ENCODE measurements at places on chromosomes 12 and 14.

- no peak for DNase-seq
Measured at GRCh38 chr12:121812921-121813896, 9.4 kb downstream of the SETD1B start.

GRCh38 chr12:130644146-130644545, 72.0 kb downstream of the RIMBP2 start:
- no peak for DNase-seq

DNA sequence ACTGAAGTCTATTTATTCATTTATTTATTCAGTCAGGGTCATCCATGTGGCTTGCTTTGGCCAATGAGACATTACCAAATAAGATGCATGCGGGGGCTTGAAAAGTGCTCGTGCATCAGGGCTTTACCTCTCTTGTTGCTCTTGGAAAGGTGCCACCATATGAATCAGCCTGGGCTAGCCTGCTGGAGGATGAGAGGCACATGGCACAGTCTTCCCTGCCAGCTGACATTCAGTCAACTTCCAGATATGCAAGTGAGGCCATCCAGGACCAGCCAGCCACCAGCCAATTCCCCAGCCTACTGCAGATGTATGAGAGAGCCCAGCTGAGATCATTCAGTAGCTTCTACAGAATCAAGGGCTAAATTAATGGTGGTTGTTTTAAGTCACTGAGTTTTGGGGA, 105.2 kb upstream of the RPH3A start:
- DNase-seq = no peak

DNA sequence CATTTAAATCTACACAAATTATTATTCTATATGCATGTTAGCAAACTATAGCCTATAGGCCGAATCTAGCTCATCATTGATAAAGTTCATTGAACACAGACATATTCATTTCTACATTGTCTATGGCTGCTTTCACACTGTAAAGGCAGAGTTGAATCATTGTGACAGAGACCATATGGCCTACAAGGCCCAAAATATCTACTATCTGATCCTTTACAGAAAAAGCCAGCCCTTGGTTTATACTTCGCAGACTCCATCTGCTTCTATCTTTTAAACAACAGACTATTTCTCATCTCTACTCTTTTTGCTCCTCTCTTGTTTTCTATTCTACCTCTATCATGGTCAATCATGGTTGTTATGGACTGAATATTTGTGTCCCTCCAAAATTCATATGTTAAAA, 190.7 kb downstream of the EXOC5 start:
- no peak for DNase-seq

GRCh38 chr14:51367600-51367931, 127.5 kb downstream of the TMX1 start:
- no peak for DNase-seq

GRCh38 chr12:5733136-5733755, 211.8 kb downstream of the ANO2 start:
- DNase-seq = no peak

- no peak for DNase-seq
Measured at GRCh38 chr12:16329594-16329993, 17.9 kb upstream of the MGST1 start.

DNA sequence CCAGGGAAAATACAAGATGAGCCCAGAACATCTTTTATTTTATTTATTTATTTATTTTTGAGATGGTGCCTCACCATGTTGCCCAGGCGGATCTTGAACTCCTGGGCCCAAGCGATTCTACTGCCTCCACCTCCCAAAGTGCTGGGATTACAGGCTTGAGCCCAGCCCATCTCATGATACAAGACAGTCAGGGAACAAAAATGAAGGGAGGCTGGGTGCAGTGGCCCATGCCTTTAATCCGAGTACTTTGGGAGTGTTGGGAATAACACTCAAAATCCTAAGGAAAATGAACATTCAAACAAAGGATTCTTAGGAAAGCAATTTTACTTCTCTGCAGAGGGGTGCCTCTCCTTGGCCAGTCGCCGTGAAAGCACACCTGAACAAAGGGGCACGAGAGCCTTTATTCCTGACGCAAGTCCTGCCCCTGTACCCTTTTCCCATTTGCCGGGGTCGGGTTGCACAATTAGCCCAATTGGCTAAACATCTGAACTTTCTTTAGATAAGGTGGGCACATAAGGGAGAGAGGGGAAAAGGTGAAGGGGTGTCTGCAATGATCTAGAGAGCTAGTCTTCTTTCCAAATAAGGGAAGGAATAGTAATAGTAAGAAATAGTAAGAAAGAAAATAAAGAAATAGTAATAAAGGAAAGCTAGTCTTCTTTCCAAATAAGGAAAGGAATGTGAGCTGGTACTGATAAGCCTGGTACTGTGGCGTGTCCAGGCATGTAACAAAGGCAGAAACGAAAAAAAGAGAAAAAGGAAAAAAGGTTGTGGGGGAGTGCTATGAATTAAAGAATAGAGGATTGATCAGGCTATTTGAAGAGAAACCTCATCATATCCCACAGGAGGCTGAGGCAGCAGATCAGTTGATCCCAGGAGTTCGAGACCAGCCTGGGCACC, 13.4 kb downstream of the NCAPD2 start:
- DNase-seq = no peak

GRCh38 chr12:48023386-48023785, 19.1 kb upstream of the COL2A1 start:
- DNase-seq = no peak

DNA sequence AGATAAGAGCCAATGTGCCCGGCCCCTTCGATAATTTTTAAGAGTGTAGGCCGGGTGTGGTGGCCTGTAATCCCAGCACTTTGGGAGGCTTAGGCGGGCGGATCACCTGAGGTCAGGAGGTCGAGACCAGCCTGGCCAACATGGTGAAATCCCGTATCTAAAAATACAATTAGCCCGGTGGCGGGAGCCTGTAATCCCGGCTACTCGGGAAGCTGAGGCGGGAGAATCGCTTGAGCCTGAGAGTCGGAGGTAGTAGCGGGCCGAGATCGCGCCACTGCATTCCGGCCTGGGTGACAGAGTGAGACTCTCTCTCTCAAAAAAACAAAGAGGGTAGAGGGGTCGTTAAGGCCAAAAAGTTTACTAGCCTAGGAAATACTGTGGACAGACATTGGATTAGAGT, 2.6 kb downstream of the KRAS start:
- DNase-seq = no peak

DNA sequence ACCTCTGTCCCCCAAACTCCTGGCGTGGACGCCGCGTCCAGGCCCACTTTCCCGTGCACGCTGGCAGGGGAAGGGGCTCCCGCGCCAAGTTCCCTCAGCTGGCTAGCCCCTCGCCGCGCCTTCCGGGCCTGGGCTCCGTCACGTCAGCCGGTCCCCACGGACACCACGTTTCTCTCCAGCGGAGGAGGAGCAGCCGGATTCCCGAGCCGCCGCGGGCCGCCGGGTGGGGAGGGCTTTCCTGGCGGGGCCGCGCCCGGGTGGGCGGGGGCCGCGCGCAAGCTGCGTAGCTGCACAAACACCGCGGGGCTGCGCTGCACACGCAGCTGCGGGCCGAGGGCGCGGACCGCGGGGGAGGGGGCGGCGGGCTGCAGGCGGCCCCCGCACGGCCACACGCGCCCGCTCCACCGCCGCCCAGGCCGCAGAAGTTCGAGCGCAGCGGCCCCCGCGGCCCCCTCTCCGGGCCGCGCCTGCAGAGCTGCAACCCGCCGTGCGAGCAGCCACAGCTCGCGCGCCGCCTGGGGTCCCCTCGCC, 45.1 kb upstream of the PNMA1 start:
- DNase-seq = no peak

- no peak for DNase-seq
Measured at GRCh38 chr12:67957383-67957782, 31.9 kb upstream of the IFNG-AS1 start.

- no peak for DNase-seq
Measured at GRCh38 chr12:82745063-82745674, 58.5 kb downstream of the TMTC2 start.

GRCh38 chr14:94635154-94635553, 23.0 kb downstream of the SERPINA3 start:
- no peak for DNase-seq

DNA sequence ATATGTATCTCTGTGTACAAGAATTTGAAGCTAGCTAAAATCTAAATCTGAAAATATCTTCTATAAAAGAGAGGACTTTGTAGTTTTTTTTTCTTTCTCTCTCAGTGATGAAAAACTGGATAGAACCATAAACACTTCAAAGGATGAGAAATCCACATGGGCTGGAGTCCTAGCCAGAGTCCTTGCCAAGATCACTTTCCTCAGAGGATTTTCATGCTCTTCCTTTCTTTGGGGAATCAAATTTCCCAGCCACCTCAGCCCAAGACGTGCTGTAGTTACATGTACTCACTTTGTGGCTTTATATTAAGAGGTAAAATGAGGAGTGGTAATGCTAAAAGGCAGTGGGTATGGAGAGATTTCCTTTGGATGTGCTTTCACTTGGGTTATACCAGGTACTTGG, 110.3 kb downstream of the SLC38A1 start:
- DNase-seq = no peak

GRCh38 chr12:80837342-80837978, 100.3 kb downstream of the LIN7A start:
- DNase-seq = no peak

- DNase-seq = no peak
Measured at GRCh38 chr12:62931477-62931876, 3.5 kb downstream of the PPM1H start.

GRCh38 chr12:2795291-2796186, 769 bp downstream of the FKBP4 start:
- peak; percentile 44 for DNase-seq

- DNase-seq = no peak
Measured at GRCh38 chr12:81668475-81668874, 90.7 kb downstream of the PPFIA2 start.

- no peak for DNase-seq
Measured at GRCh38 chr14:26528415-26529182, 69.2 kb downstream of the NOVA1 start.

GRCh38 chr14:104319491-104320241, 181.3 kb downstream of the KIF26A start:
- DNase-seq = no peak

- DNase-seq = no peak
Measured at GRCh38 chr14:94164685-94165431, 9.3 kb upstream of the PPP4R4 start.

DNA sequence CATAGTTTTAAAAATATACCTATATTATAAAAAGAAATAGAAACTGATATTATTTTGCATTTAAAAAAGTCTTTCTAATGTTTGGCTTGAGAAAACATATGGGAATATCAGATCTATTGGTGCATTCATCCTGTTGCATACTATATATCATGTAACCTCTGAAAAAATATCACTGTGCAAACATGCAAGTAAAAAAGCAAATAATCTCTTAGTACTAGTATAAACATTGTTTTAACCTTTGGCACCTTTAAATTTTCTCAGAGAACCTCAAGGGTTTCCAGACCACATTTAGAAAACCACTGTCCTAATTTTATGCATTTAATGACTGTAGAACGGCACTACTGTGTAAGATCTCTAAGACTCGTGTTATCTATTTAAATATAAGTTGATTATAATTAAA, 416.8 kb downstream of the LRFN5 start:
- no peak for DNase-seq

GRCh38 chr12:90010089-90010488, 301.5 kb upstream of the ATP2B1 start:
- no peak for DNase-seq

DNA sequence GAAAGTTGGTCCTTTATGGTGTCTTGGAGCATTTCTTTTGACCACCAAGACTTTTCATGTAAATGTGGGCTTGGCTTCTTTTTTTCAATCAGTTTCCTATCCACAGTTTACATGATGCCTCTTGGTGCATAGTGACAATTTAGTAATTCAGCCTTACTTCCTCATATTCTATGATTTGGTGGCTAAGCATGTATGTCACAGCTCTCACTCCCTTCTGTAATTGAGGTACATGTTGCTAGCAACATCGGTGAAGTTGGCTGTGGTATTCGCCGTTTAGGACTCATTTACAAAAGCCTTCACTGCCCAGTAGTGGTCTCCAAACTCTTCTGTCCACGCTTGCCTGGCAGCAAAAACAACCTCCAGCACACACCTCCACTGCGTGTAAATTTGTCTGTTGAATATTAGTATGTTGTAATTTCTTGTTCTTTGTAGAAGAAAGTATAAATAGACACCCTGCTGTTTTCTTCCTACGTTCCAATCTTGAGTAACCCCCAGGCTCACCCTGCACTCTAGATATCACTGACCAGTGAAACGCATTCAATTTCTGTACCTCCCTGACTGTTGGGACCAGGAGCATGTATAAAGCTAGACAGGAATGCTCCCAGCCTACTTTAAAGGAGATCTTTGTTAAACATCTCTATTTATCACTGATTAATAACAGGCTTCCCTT, 90.4 kb downstream of the PPP2R5C start:
- no peak for DNase-seq

DNA sequence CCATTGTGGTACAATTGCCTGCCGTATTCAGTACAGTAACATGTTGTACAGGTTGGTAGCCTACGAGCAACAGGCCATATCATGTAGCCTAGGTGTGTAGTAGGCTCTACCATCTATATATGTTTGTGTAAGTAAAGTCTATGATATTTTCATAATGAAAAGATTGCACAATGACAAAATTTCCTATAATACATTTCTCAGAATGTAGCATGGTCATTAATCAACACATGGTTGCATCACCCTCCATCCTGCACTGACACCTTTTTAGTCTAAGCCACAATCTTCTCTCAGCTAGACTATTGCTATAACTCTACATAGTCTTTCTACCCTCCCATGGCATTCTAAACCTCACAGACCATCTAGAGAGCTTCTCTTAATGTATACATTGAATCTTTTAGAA, 158.5 kb upstream of the HMGA2 start:
- DNase-seq = no peak

DNA sequence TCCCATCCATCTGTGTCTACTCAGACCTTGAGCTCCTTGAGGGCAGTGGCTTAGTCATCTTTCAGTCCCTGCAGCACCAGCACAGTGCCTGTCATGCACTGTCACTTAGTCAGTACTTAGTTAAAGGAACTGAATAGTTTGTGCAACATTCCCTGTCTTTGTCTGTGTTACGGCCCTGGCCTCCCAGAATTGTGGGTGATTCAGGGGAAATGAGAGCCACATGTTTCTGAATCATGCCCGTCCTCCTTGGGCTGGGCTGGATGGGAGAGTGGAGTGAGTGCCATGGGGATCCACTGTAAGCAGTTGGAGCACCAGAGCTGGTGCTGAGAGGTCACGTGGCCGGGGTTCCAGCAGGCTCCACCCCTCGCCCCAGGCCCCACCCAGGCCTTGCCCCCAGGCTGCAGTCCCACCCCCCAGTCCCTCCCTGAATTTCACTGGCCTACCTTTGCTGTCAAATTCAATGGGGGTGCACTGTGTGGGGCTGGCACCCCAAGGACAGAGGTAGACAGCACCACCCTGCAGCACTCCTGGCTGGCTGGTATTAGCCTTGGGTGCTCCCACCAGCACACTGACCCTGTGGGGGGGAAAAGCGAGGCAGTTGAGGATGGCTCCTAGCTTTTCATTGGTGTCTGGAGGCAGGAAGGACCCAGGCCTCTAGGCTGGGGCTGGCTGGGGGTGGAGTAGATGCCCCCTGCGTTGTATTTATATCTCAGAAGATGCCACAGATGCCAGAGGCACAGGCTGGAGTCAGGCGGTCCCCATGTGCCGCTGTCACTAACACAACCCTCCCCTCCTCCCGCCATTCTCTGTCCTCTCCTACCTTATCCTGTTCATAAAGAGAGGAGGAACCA, 7.5 kb downstream of the ITGA5 start:
- DNase-seq = no peak

DNA sequence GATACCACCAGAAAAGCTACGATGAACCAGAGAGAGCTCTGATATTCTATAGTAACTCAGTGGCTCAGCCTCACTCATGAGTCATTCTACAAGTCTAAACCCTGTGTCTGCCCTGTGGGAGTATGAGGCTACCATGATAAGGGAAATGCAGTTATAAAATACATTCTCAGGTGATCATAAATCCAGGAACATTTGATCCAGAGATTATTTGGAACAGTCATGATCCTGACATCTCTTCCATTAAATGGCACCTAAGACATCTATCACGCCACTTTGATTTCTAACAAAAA, 202.6 kb upstream of the RASSF8 start:
- DNase-seq = no peak
